ENCODE measurements at places on chromosomes 2 and 18.
A peak's percentile ranks its signal among the peaks of the same experiment; 100 is the strongest.

DNA sequence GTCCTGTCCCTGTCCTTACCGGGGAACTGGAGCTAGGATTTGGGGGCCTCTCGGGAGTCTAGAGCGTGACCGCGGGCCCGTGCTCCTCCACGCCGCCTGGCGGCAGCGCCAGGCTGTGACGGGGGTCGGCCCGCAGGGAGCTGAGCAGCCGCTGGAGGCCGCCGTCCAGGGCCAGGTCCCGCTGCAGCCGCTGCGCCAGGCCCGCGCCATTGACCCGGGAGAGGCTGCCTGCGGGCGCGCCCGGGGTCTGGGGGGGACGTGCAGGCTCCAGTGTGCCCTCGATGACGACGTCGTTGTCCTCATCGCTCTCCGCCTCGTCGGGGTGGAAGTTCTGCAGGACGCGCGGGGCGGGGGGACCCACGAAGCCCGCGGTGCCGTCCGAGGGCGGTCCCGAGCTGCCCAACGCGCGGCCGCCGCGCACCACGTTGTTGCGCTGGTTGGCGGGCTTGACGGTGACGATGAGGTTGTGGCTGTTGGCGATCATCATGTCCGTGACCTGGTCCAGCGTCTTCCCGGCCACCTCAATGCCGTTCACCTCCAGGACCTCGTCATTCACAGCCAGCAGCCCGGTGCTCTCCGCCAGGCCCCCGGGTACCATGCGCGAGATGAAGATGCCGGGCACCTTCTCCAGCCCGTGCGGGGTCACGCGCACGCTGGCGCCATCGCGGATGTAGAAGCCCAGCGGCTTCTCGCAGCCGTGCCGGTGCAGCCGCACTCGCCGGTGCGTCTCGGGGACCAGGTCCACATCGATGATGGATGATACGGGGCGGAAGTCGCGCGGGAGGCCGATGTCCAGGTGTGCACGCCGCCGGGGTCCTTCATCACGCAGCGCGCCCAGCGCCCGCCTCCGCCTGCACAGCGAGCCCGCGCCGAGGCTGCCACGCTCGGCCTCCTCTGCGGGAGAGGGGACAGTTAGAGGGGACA lies 50.9 kb downstream of the ADNP2 start:
- DNase-seq = no peak

DNA sequence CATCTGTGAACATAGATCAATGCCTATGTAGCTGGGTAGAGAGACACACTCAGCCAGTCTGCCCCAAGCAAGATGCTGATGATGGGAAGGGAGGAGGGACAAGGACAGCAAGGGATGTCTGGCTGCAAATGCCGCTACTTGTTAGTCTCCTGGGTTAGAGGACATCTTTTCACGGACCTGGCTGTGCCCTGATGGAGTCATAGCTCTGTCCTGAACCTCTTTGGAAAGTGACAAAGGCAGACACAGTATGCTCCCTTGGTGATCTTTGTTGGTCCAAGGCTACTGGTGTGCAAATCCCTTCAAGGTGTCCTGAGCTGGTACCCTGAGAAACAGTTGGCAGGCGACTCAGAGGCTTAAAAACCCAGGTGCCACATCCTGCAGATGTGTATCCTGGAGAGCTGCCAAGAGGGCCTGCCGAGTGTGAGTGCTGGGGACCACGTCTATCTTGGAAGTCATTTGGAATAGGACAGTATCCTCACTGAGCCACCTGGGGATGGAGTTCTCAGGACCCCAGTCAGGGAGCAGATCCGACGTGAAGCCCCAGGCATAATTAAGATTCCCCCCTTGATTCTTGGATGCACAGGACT lies 10.8 kb downstream of the FOSL2 start:
- DNase-seq = no peak

- DNase-seq = no peak
Measured at GRCh38 chr2:70823249-70823648, 2.9 kb upstream of the CLEC4F start.

- DNase-seq = no peak
Measured at GRCh38 chr2:181678861-181679543, 1.3 kb downstream of the NEUROD1 start.

GRCh38 chr2:54063967-54064535 lies 51.4 kb upstream of the ACYP2 start:
- DNase-seq = no peak

DNA sequence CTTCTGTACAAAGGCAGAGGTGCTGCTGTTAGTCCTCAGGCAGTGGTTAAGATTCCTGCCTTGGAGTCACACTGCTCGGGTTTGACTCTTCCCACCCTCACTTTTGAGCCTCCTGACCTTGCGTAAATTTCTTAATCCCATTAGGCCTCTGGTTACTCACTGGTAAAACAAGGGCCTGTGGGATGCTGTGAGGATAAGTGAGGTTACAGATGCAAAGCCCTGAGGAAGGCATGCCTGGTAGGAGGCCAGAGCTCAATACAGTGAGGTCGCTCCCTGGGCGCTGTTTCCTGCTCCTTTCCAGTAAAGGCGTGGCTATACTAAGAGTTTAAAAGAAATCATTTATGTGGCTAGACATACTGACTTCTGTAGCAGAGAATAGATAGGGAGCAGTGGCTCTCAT lies 127.5 kb upstream of the TMEM200C start:
- DNase-seq = no peak

GRCh38 chr2:215637651-215638050 lies 201.8 kb upstream of the FN1 start:
- no peak for DNase-seq

DNA sequence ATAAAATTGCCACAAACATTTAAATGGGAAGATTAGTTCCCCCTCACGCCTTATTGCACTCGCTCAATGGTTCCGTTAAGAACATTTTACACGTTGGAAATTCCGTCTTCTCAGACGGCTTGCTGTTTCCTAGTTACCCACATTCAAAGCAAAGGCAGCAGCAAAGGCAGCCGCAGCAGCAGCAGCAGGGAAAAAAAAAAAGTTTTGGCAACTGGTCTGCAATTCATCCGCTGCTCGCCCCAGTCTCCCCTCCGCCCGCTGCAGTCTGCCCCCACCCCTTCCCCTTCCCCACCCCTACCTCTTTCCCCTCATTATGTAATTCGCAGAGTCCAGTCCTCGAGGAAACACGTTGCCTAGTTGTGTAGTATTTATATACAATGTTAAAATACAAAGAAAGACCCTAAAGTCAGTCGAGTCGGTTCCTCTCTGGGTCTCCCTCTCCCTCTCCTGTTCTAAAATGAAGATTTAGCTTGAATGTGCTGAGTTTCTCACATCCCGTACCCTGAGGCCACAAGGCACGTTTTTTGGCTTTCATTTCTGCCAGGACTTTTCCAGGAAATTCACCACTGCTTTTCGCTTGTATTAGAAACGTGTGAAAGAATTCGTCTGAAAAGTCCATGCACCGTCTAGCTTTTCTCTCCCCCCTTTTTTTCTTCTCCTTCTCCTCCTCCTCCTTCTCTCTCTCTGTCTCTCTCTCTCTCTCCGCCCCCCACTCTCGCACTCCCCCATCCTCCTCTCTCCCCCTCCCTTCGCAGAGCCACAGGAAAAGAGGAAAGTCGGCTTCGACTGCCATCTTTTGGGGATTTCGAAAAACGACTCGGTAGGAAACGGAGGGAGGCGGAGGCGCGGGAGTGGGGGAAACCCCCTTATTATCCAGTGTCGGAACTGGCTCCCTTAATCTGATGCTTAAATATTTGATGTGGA lies 140.0 kb downstream of the MEIS1 start:
- DNase-seq = no peak

- DNase-seq = no peak
Measured at GRCh38 chr2:164735309-164735919, 106.2 kb downstream of the COBLL1 start.

DNA sequence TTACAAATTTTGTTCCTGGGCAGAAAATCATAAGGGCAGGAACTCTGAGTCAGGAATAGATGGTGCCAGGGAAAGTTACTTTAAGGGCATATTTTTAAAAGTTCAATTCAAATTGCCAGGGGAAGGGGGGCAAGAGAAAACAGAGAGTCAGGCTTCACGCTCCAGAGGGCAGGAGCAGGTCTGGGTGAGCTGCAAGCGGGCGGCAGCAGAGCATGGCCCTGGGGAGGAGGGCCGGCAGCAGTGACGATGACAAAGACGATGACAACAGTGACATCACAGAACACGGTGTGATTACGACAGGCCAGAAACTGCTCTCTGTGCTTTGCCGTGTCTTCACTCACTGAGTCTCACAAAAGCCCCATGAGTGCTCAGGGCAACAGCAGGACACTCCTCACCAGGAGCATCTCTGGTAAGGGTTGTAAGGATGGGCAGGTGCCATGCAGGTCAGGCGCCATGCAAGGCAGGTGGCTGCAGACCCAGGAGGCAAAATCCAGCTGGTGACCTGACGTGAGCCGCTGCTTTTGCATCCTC lies 23.3 kb downstream of the CHST10 start:
- no peak for DNase-seq

GRCh38 chr2:34307636-34308035 lies 708.5 kb upstream of the FAM98A start:
- no peak for DNase-seq

DNA sequence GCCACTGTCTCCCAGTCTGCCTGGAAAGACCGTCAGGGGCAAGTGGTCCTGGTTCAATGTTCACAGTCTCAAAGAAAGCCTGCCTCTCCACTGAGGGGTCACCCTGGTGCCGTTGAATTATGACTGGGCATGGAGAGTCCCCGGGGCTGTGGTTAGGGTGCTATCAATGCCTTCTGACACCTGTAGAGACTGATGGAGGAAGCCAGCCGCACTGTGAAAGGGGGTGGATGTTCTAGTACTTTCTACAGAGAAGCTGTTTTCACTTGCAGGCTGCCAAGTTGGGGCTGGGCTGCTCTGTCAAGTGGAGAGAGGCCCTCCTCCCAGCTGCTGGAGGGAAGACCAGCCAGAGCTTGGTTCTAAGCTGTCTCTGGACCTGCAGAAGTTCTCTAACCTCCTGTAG lies 80.5 kb downstream of the BCL2L11 start:
- DNase-seq = no peak

GRCh38 chr2:156589381-156590079 lies 153.4 kb downstream of the GPD2 start:
- peak; percentile 57 for DNase-seq

- no peak for DNase-seq
Measured at GRCh38 chr18:75016025-75016717, 192.8 kb downstream of the PTGR3 start.

GRCh38 chr2:156657809-156658208 lies 221.6 kb downstream of the GPD2 start:
- DNase-seq = no peak

- DNase-seq = no peak
Measured at GRCh38 chr2:201126308-201127151, 10.6 kb downstream of the CFLAR start.

DNA sequence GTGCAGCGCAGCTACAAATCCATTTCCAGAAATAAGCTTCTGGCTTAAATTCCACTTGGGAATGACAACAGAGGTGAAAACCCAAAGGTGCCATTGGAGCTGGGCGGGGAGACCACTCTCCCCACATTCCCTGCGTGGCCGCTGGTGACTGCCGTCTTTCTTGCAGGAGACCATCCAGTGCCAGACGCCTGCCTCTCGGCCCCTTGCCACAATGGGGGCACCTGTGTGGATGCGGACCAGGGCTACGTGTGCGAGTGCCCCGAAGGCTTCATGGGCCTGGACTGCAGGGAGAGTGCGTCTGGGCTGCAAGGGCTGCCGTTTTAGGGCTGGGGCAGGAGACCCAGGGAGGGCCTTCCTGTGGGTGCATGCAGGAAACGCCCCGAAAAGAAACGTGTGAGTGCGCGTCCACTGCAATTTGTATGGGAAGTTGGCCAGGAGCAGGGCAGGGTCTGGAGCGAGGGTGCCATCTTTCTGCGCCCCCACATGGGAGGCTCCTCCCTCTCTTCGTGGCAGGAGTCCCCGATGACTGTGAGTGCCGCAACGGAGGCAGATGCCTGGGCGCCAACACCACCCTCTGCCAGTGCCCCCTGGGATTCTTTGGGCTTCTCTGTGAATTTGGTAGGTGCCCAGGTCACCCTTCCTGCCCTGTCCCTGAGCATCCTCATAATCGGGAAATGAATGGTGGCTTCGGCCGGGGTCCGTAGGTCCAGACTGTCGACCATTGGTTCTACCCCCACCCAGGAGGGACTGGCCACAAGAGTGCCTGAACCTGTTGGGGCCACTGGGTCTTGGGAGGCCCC lies 49.9 kb downstream of the SNED1 start:
- DNase-seq = no peak

DNA sequence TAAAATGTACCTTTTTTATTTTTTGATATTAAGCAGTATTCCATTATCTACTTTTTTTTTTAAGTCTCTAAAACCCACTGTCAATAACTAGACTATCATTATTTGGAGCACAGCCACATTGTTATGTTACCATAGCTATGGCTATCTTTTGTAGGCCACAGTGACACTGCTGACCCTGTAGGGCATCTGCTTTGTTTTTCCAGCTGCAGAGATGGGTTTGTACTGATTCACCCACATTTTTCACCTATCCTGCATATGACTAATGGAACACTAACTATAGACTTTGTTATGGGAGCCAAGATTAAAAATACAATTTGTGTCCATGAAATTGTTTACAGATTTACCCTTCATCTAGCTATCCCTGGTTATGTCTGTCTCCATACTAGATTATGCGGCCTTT lies 21.6 kb upstream of the OTX1 start:
- DNase-seq = no peak

GRCh38 chr2:234252772-234253171 lies 202.3 kb downstream of the SPP2 start:
- no peak for DNase-seq

DNA sequence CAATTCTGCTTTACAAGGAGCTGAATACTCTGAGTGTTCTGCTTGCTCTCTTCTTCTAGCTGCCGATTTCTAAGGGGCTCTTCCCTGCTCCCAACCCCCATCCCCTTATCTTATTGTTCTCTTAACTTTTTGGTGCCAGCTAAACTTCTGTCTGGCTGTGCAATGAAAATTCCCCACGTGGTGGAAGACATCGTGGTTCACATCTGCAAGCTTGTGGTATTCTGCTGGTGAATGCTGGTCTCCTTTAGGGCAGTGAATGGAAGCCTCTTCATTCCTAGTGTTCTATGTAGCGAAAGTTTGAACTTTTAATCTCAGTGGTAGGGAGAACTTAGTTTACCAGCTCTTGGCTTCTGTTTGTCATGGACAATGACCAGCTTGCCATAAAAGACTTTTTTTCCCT lies 406.0 kb upstream of the ZEB2 start:
- DNase-seq = no peak

- no peak for DNase-seq
Measured at GRCh38 chr2:7593360-7593759, 676.1 kb downstream of the RNF144A start.

DNA sequence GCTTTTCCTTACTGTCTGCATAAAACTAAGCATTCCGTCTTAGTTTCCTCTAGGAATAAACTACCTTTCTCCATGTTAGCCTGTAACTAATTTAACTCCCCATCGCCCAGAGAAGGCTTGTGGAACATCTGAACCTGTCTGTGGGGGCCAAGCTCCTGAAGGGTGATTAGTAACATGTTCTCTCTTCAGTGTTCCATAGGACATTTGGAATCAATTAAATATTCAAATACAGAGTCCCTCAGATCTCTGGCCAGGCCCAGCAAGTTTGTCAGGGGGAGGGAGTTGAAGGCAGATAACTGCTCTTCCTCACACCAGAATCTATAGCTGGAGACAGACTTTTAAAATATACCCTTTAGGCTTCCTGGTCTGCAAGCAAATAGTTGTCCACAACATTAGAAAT lies 8.8 kb downstream of the RDH14 start:
- no peak for DNase-seq

GRCh38 chr2:60447943-60448342 lies 105.5 kb downstream of the BCL11A start:
- DNase-seq = no peak

Data from T-helper 2 cell (primary cell).